Non-pigmented ciliary epithelial cell (primary cell): ENCODE measurements at places on chromosomes 12 and 14.

- no peak for DNase-seq
These were observed 24.9 kb upstream of the PLD4 start for GRCh38 chr14:104899781-104900180.

- DNase-seq, result no peak
These were observed 404.9 kb upstream of the TMPO start for GRCh38 chr12:98110536-98110935.

DNA sequence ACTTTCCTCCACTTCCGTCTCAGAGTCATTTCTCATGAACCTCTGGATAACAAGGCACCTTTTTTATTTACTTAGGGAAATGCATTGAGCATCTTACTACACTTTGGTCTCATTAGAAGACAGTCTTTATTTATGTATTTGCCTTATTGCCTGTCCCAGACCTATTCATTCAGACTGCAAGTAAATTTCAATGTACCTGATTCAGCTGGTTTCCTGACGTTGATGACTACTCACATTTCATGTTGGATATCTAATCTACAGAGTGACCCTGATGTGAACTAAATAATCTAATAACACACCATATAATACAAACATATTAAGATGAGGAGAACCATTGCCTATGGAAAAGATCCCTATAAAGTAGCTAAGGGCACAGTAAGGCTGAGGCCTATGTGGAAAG lies 267.7 kb downstream of the SLC6A15 start:
- DNase-seq, result no peak

- DNase-seq, result no peak
These were observed 504.0 kb downstream of the PCNX1 start for GRCh38 chr14:71411285-71411595.

- no peak for DNase-seq
These were observed 261.2 kb downstream of the DPF3 start for GRCh38 chr14:72632727-72633126.

GRCh38 chr12:93702707-93703315 lies 25.6 kb downstream of the CRADD start:
- DNase-seq, result no peak

- no peak for DNase-seq
These were observed 865 bp downstream of the FRS2 start for GRCh38 chr12:69471076-69471430.

DNA sequence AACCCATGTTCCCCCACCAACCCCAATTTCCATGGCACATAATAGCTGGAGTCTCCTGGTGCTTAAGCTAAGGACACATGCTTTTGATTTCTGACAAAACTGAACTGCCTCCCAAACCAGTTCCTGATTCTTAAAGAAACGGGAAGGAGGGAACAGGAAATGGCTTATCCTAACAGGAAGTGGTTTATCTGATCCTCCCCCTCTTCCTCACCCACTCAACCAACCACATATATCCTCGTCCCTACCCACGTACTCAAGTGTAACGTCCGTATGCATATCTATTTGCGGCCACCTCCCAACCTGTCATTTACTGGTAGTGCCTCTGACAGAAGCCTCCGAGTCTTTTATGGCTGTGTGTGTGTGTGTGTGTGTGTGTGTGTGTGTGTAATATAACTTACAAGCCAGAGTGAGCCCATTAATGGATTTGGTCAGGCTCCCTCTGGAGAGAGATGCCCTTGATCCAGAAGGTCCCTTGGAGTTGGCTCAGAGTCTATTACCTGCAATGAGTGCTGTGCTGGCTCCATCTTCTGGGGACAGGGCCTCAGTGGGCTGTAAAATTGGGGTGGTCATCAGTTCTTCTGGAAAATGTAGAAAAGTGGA lies 7.7 kb downstream of the DAZAP2 start:
- no peak for DNase-seq

DNA sequence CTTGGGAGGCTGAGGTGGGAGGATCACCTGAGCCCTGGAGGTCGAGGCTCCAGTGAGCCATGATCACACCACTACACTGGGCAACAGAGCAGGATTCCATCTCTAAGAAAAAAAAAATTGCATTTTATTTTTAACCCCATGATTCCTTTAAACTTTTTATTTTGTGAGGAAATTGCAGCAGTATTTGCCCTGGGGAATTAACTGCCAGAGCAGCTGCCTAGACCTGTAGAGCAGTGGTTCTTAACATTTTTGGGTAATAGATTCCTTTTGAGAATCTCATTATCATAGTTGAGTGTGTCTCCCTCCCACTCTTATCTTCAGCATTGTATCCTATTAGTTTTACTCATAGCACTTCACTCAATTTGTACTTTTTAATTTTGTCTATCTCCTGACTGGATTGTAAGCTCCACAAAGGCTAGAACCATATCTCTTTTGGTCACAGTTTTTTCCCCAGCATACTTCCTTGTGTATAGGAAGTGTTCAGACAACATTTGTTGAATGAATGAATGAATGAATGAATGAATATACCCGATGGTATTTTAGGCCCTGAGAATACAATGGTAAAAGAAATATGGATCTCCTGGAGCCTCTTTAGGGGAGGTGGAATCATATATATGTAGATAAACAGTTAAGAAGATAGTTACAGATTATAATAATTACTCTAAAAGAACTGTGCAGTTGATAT lies 40.6 kb downstream of the BRMS1L start:
- DNase-seq, result no peak

- peak; percentile 6 for DNase-seq
These were observed 779.9 kb upstream of the TMEM132C start for GRCh38 chr12:127487031-127487430.

GRCh38 chr14:54637270-54638134 lies 70.6 kb downstream of the SAMD4A start:
- DNase-seq, result no peak

DNA sequence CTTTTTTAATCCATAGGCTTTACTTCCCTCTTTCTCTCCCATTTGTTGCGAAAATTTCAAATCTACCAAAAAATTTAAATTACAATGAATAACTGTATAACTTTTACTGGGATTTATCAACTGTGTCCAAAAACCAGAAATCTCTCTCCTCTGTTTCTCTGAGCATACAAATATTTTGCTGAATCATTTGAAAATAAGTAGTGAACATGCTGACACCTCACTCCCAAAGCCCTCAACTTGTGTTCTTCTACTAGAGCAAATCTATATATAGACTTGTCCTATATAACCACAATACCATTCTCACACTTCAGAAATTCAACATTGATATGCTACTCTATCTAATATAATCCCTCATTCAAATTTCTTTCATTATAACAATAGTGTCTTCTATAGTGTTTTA lies 53.1 kb downstream of the SLCO1C1 start:
- no peak for DNase-seq

DNA sequence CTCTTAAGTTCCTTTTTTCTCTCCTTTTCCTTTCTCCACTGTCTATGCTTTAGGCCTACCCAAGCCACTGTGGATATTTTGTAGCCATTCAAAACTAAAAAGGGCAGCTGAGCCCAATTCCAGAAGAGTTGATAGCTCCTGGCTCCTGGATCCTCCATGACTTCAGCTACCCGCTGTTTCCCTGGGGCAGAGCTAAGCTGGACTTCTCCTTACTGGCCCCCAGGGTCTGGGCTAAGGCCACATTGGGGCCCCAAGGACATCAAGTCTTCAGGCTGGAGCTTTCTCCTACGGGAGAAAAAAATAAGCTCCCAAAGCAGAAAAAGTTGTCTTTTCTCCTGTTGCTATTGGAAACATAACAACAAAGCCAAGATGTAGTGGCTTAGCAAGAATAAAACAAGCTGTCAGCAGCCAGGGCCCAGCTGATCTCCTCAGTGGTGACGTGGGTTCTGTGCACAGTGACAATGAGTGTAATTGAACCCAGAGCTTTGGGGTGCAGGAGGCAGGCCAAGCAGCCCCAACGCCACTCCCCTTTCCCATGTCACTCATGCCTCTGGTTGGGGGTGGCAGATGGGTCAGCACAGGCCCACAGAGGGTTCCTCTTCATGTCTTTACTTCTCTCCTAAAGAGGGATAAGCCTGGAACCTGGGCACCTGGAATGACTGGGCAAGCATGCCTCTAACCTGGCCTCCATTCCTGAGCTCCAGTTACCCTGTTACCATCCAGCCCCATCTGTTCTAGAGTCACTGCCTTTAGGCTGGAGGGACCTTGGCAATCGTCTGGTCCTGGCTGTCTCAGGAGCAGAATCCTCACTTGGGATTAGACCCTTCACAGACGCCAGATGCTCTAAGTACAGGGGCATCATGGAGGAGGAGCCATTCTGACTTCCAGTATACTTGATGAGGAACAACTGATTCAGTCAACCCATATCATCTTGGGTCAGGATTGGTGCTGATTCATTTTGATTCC lies 171.2 kb downstream of the ZFP36L1 start:
- peak; percentile 36 for DNase-seq

DNA sequence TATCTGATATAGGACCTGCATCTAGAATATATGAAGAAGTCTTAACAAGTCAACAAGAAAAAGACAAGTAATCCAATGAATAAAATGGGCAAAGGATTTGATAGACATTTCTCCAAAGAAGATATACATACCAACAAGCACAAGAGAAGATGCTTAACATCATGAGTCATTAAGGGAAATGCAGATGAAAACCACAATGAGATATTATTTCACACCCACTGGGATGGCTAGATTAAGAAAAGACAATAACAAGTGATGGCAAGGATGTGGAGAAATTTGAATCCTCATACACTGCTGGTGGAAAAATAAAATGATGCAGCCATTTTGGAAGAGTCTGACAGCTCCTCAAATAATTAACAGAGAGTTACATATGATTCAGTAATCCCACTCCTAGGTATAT lies 502.6 kb downstream of the FUT8 start:
- DNase-seq, result no peak

GRCh38 chr14:55347748-55348147 lies 63.9 kb downstream of the ATG14 start:
- DNase-seq, result no peak

- DNase-seq, result no peak
These were observed 37.7 kb downstream of the GYS2 start for GRCh38 chr12:21566907-21567394.

- DNase-seq, result no peak
These were observed 15.7 kb downstream of the TBX3 start for GRCh38 chr12:114668151-114668885.

- DNase-seq, result no peak
These were observed 161.1 kb upstream of the TRHDE start for GRCh38 chr12:72110937-72111650.

- no peak for DNase-seq
These were observed 832 bp upstream of the SYT1 start for GRCh38 chr12:78863482-78864402.

DNA sequence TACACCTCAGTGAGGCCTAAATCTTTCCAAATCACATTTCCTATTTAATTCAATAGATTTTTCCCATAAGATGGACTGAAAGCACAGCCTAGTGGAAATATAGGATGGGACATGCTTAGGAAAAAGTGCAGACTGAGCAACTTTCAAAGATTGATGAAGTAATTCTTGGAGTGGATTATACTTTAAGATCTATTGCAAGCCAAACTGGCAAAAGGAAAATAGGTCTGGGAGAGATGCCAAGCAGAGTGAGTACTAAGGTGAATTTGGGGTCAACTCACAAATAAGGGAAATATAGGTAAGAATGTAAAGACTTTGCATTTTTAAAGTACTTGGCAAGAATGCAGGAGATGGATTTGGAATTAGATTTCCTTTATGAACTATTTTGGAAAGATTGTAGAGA lies 170.2 kb upstream of the FOXG1 start:
- no peak for DNase-seq

GRCh38 chr12:30126944-30127343 lies 343.2 kb upstream of the TMTC1 start:
- DNase-seq, result no peak

GRCh38 chr12:28708918-28709371 lies 440.1 kb upstream of the FAR2 start:
- DNase-seq, result peak; percentile 66
